ENCODE measurements at places on chromosomes 12 and 14. TPM values are rescaled to one million over a fixed set of nuclear protein-coding genes. Genes with fewer than 3 reads are reported as not detected.
A peak's percentile ranks its signal among the peaks of the same experiment; 100 is the strongest.

- no peak for DNase-seq
Measured at GRCh38 chr14:88312257-88312656, 10.8 kb downstream of the KCNK10 start.

DNA sequence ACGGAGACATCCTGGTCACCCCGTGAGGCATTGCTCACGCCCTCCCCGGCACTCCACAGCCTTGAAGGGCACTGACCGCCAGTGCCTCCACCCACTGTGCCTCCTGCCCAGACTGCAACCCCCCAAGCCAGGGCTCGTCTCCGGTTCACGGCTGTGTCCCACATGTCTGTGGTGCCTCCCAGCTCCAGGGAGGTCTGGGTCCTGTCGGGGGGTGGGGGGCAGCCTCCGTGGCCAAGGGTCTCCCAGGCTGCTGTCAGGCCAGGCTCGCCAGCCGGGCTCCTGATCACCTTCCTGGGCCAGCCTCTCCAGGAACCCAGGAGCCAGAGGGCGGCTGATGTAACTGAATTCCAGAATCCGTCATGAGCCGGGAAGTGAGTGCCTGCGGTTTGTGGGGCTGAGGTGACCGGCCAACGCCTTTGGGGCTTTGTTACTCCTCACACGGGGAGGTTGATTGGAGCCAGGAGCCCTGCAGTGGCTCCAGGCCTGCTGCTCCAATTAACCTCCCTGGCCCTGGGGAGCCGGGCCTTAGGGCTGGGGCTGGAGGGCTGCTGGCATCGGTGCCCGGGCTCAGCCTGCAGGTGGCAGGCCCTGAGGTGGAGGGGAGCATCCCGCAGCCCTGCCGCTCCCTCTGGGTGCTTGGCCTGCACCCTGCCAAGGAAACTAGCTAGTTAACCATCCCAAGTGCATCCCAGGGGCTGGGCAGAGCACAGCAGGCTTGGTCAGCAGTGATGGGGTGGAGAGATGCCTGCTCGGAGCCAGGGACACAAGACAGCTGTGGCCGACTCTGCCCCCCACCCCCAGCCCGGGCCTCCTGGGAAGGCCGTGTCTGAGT, 36.4 kb upstream of the FBRSL1 start:
- DNase-seq = no peak

GRCh38 chr14:103385929-103386712, 906 bp downstream of the MARK3 start:
- no peak for DNase-seq

- no peak for DNase-seq
Measured at GRCh38 chr14:90894241-90894640, 78.0 kb upstream of the TTC7B start.

DNA sequence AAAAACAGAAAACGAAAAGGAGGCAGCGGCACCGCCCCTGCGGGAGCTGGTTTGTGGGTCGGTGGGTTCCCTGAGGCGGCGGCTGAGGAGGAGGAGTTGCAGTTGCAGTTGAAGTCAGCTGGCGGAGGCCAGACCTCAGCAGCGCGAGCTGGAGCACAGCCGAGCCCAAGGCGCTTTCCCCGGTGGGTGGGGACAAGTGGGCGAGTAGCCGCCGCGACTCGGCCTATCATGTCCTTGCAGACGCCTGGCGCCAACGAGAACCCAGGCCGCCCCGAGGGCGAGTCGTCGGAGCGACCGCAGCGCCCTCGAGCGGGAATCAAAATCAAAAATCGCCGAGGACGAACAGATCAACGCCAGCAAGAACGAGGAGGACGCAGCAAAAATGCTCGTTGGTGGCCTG, 12.7 kb upstream of the CLEC1A start:
- no peak for DNase-seq

GRCh38 chr12:93191956-93192355, 185.8 kb upstream of the NUDT4 start:
- no peak for DNase-seq

DNA sequence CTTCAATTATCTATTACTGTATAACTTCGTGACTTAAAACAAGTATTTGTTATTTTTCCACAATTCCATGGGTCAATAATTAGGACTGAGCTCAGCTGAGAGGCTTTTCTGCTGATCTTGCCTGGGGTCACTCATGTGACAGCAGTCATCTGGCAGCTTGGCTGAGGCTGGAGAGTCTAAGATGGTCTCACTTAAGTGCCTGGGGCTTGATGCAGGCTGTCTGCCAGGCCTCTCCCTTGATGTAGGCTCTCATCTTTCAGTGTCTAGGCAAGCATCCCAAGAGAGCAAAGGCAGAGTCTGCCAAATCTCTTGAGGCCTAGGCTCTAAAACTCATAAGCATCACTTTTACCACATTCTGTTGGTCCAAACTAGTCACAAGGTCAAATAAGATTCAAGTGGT, 93.2 kb downstream of the NKX2-1 start:
- no peak for DNase-seq

- DNase-seq = no peak
Measured at GRCh38 chr14:29148221-29148620, 381.6 kb downstream of the FOXG1 start.

GRCh38 chr12:62934799-62935674, at the start of gene PPM1H:
Gene PPM1H, minus strand, starts transcription at chr12:62935150. Its CDS starts 414 bp downstream, at chr12:62934736.
- peak; percentile 76 for DNase-seq

DNA sequence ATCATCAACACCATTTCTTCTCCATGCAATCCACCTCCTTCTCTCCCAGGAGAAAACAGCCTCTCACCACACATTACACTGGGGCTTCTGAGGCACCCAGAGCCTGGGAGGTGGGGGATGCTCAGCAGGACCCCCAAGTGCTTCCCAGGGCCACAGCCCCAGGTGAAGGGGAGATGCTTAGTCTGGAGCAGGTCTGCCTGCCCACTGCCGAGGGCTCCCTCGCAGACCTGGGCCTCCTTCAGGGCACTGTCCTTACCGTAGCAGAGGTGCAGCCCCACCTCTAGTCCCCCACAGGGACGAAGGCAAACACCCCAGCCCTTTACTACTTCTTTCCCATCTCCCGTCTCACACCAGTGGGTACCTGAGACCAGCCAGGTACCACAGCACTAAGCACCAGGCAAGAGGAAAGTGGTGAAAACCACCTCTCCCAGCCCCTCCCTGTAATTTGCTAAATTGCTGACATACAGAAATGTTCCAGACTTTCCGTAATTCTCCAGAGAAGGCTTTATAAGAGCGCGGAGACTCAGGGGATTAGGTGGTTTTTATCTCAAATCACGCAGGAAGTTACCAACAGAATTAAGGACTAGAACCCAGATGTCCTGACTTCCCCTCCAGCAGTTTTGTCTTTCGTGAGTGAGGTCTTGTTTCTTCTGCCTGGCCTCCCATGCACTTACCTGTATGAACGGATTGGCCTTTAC, 59.0 kb downstream of the PLEKHG3 start:
- DNase-seq = no peak

- no peak for DNase-seq
Measured at GRCh38 chr12:89236237-89236636, 116.1 kb downstream of the DUSP6 start.

DNA sequence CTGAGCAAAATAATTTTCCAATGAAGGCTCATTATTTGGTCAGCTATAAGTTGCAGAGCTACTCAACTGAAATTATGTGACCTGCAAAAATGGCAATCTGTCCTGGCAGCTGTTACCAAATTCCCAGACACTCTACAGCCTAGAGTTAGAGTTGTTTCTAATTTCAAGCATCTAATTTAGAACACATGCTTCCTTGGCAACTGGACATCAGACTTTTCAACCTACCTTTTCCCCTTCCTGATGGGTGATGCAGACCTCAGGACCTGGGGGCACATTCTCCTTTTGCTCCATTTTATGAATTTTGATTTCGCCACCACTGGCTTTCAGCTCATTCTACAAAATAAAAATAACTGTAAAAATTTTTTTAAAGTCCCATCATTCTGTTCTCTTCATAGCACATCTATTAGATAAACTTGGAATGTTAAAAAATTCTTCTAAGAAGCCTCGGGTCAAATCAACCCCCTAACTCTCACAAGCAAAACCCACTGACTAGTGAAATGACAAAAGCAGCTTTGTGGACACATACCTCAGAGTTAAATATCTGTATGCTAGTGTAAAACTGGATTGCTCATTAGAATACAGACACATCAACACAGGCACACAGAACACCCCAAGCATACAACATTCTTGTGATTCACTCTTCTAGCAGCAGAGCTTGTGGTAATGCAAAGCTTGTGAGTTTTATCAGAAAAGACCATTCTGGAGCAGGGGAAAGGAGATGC, 33.5 kb upstream of the CERS5 start:
- DNase-seq = no peak

- no peak for DNase-seq
Measured at GRCh38 chr12:31804185-31804504, 75.3 kb upstream of the AMN1 start.

- no peak for DNase-seq
Measured at GRCh38 chr14:93319494-93319893, 13.3 kb downstream of the BTBD7 start.

The IL22 gene
- total RNA-seq = not detected

Measured in left ventricle myocardium inferior (tissue), 1 donor.